Activated CD4-positive, alpha-beta memory T cell treated with anti-CD3 and anti-CD28 coated beads for 36 hours (primary cell): ENCODE measurements at places on chromosomes 5 and 9. TPM values are rescaled to one million over a fixed set of nuclear protein-coding genes. Genes with fewer than 3 reads are reported as not detected.

The TMEM232 gene
- total RNA-seq = 0.92 TPM

The BSPRY gene
- total RNA-seq = 7.6 TPM

The SEMA6A gene
- not detected for total RNA-seq

The ELP1 gene
- total RNA-seq = 29.2 TPM

- no peak for DNase-seq
- no peak overlapping the region for H3K27ac ChIP-seq
- H3K36me3 ChIP-seq = no peaks in the 10 kb centered on the region
- H3K4me3 ChIP-seq = no peak overlapping the region
- H3K27me3 ChIP-seq = no peaks in the 10 kb centered on the region
Observed at GRCh38 chr9:16532681-16533450, 337.6 kb downstream of the BNC2 start.

- H3K4me1 ChIP-seq = no peaks in the 10 kb centered on the region
- no peak overlapping the region for H3K27ac ChIP-seq
- H3K27me3 ChIP-seq = peaks cover 12% of the 10 kb centered on the region
- H3K36me3 ChIP-seq = no peaks in the 10 kb centered on the region
Observed at GRCh38 chr9:36867241-36867640, 166.8 kb downstream of the PAX5 start.

DNA sequence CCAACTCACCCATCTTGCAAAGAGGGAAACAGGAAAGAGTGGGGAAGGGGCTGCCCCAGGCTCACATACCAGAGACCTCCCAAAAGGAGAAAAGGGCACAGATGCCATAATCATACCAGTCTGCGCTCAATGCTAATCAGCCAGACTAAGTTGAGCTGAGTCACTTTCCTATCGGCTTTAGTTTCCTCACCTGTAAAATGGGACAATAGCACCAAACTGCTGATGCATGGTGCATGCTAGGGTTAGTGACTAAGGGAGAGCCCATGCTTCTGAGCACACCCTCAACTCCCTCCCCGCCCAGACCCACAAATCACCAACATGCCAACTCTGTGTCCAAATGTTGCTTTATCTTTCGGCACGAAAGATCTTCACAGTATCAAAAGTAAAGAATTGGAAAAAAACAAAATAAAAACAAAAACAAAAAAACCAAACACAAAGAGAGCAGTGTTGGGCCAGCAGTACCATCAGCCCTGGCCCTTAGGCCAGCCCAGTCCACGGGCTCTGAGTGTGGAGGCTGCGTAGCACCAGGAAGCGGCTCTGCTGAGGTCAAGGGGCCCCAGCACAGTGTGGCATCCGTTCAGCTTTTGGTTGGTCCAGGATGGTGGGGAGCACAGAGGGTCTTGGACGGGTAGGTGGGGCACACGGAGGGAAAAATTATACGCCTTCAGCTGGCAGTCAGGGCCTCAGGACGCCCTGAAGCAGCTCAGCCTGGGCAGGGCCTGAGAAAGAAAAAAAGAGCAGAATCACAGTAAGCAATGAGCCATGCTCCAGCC lies 2.9 kb upstream of the DDX41 start:
- peaks cover 27% of the 10 kb centered on the region for H3K36me3 ChIP-seq
- no peak overlapping the region for H3K4me3 ChIP-seq
- H3K27ac ChIP-seq = peak overlapping the region; percentile 46
- peaks cover 42% of the 10 kb centered on the region for H3K4me1 ChIP-seq
- H3K27me3 ChIP-seq = no peaks in the 10 kb centered on the region

DNA sequence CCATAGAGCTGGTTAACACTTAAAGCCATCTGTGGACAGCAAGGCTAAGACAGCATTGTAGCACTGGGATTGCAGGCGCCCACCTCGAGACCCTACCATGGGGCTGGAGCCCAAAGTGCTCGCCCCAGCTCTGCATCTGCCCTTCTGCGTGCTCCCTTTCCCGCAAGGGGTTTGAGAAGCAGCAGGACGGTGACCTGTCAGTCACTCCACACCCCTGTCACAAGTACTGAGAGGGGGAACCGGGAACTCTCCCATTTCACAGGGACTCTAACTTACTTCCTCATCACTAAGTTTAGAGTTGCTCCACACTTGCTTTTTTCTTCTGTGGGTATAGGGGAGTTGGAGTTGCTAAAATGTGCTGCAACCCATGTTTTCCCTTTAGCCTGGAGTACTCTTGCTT lies 273.2 kb downstream of the SMARCA2 start:
- H3K27ac ChIP-seq = no peak overlapping the region
- peaks cover 20% of the 10 kb centered on the region for H3K27me3 ChIP-seq
- no peak for DNase-seq
- H3K36me3 ChIP-seq = no peaks in the 10 kb centered on the region
- no peaks in the 10 kb centered on the region for H3K4me1 ChIP-seq

GRCh38 chr9:86670536-86670935 lies 276.8 kb downstream of the GAS1 start:
- H3K27ac ChIP-seq = no peak overlapping the region
- no peaks in the 10 kb centered on the region for H3K36me3 ChIP-seq
- DNase-seq = no peak
- no peak overlapping the region for H3K4me3 ChIP-seq
- peaks cover 12% of the 10 kb centered on the region for H3K27me3 ChIP-seq
- H3K4me1 ChIP-seq = no peaks in the 10 kb centered on the region

DNA sequence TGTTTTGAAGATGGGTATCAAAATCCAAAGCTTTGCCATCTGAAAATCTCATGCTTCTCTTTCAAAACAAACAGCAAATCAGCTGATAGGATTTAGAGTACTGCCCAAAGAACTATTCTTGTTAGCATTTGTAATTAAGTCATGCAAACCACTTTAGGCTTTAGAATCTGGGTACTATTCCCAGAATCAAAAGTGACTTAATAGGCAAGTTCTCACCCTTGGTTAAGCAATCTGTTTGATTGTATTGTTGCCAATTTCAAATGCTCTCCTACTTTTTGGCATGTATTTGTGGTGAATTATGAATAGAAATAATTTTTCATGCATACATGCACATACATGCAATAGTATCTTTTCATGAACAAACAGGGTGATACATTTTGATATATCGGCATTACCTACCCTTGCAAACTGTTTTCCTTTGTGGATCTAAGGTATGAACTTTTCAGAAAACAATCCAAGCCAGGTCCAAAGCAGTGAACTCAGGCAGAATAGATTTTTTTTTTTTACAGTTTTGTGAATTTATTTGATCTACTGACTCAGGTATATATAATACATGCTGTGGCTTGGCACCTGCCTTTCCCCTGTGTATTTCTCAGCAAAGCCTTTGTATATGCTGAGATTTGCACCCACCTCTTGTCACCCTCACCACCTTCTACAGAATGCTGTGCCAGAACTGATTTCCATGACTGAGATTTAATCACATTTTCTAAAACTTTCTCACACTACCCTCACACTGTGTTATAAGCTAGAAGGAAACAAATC lies 9.0 kb downstream of the IL33 start:
- no peak overlapping the region for H3K4me3 ChIP-seq
- H3K36me3 ChIP-seq = no peaks in the 10 kb centered on the region
- peaks cover 18% of the 10 kb centered on the region for H3K27me3 ChIP-seq
- no peaks in the 10 kb centered on the region for H3K4me1 ChIP-seq
- H3K27ac ChIP-seq = no peak overlapping the region
- no peak for DNase-seq

DNA sequence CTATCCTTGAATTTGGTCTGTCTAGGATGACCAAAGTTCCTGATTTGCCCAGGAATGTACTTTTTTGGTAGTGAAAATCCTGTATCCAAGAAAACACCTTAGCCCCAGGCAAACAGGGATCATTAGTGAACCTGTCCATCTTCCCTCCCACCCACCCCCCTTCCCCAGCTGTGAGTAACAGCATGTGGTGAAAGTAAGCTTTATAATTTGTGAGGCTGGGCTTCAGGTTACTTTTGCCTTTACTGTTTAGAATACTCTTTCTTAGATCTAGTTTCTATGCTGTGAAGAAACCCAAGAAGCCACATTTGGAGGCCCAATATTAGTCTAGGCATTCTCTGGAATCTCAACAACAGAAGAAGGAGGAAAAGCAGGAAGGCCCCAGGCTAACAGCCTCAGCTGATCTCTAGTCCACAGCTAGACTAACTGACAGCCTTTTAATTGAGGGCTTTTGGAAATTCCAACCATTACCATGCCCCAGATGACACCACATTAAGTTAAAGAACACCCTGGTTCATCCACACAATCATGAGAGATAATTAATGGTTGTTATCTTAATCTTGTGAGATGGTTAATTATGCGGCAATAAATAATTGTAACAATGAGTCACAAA lies 703.0 kb upstream of the NUDT12 start:
- no peaks in the 10 kb centered on the region for H3K36me3 ChIP-seq
- no peak overlapping the region for H3K27ac ChIP-seq
- no peaks in the 10 kb centered on the region for H3K4me1 ChIP-seq
- H3K27me3 ChIP-seq = no peaks in the 10 kb centered on the region
- H3K4me3 ChIP-seq = no peak overlapping the region

GRCh38 chr9:133430244-133430643 lies 8.1 kb downstream of the ADAMTS13 start:
- no peak overlapping the region for H3K4me3 ChIP-seq
- DNase-seq = no peak
- H3K27me3 ChIP-seq = peaks cover 26% of the 10 kb centered on the region
- H3K36me3 ChIP-seq = no peaks in the 10 kb centered on the region
- no peak overlapping the region for H3K27ac ChIP-seq
- peaks cover 4% of the 10 kb centered on the region for H3K4me1 ChIP-seq

DNA sequence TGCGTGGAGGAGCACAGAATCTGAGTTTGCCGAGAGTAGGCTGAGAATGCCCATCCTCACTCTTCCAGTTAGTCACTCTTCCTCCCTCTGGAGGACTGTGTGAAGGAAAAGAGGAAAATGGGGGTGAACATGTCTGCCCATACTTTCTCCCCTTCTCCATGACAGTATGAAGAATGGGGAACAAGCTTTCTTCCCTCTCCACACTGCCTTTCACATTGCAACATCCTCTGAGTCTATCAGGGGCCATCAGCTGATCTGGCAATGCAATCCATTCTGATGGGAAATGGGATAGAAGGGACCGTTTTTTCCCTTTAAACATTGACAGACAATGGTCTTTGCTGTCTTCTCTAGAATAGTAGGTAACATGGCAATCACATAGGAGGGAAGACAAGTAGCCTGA lies 56.8 kb downstream of the UGCG start:
- H3K4me3 ChIP-seq = no peak overlapping the region
- peaks cover 14% of the 10 kb centered on the region for H3K4me1 ChIP-seq
- no peak overlapping the region for H3K27ac ChIP-seq
- peaks cover 7% of the 10 kb centered on the region for H3K27me3 ChIP-seq
- H3K36me3 ChIP-seq = no peaks in the 10 kb centered on the region

DNA sequence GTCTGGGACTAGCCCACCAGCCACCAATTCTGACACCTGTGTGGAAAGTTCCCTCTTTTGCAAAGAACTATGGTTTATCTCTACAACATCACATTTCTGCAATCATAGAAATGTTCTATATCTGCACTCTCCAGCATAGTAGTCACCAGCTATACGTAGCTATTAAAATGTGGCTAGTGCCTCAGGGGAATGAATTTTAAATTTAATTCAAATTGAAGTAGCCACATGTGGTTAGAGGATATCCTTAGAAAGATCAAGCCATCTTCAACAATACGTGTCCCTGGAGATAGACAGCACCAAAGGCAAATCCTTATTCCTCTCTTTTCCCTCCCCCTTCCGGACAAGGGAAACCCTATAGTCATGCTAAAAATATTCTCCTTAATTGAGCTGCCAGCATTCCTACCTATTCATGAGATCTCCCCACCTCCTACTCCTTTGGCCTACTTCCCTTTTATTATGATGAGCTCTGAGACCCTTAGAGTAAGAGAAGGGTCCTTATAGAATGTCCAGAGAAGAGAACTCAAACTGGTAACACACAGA lies 11.1 kb downstream of the LCP2 start:
- peak overlapping the region; percentile 99 for H3K27ac ChIP-seq
- H3K4me3 ChIP-seq = no peak overlapping the region
- no peak for DNase-seq
- H3K27me3 ChIP-seq = no peaks in the 10 kb centered on the region

DNA sequence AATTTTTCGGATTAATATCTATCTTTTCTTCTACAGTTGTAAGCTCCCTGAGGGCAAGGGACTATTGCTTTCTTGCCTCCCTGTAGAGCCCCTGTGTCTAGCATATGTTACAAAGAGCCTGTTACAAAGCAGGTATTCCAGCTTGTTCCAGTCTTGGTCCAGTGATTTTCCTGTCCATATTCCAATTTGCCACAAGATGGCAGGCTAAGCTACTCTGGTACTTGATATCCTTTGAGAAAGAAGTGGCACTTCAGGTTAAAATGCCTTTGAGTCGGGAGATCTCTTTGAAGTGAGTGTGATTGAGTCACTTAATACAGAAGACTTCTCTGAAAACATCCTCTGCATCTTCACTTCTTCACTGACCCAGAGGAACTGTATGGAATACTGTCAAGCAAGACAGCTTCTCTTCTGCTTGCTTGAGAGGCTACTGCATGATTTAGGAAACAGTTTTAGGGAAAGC lies 24.5 kb downstream of the CAVIN4 start:
- DNase-seq = no peak
- H3K27me3 ChIP-seq = no peaks in the 10 kb centered on the region
- no peaks in the 10 kb centered on the region for H3K36me3 ChIP-seq
- peaks cover 20% of the 10 kb centered on the region for H3K4me1 ChIP-seq
- H3K4me3 ChIP-seq = no peak overlapping the region

DNA sequence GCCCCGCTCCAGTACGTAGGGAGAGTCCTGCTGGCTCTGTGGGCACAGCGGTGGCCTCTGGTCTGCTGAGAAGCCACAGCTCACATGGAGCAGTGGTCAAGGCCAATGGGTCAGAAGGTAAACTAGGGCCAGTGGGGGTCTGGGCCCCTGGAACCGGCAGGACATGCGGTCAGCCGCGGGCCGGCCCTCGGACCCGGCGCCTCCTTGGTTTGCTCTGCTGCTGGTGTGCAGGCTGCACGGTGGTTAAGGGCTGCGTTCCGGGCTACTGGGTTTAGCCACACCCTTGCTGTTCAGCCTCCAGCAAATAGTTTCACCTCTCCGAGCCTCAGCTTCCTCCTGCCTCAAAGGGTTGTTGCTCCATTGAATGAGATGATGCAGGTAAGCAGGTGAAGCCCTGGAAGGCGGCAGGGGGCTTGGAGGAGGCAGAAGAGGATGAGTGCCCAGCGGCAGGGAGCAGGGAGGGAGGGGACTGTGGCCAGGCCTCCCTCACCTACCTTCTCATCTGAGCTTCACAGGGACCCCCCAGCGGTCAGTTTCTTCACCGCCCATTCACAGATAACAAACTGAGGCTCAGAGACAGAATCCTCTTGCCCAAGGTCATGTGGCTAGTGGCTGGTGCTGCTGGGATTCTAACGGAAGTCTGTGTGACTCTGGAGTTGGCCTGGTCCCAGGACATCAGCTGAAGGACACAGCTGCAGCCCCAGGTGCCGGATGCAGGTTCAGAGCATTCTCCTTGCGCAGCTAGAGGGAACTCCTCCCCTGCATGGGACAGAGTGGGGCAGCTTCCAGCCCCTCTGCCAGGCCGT lies 3.7 kb upstream of the COL5A1 start:
- H3K4me3 ChIP-seq = no peak overlapping the region
- H3K4me1 ChIP-seq = peaks cover 2% of the 10 kb centered on the region
- DNase-seq = no peak
- H3K27ac ChIP-seq = no peak overlapping the region
